ENCODE measurements at places on chromosomes 5 and 9.

- DNase-seq: no peak
These were observed 174.4 kb downstream of the EBF1 start for GRCh38 chr5:158925314-158925713.

DNA sequence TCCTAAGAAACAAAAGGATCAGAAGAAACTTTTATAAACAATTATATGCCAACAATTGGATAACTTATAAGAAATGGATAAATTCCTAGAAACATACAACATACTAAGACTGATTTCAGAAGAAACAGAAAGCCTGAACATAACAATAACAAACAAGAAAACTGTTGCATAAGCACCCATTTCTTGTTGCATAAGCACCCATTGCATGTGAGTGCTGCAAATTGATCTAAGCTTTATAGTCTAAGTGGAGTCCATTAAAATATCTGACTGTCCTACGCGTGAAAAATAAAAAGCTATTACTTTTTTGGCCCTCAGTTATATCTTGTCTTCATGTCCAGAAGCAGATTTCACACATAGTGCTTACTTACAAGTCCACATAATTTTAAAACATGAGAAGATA, 19.3 kb downstream of the TYRP1 start:
- no peak for DNase-seq

GRCh38 chr9:75169623-75170022, 81.3 kb downstream of the OSTF1 start:
- DNase-seq: no peak

DNA sequence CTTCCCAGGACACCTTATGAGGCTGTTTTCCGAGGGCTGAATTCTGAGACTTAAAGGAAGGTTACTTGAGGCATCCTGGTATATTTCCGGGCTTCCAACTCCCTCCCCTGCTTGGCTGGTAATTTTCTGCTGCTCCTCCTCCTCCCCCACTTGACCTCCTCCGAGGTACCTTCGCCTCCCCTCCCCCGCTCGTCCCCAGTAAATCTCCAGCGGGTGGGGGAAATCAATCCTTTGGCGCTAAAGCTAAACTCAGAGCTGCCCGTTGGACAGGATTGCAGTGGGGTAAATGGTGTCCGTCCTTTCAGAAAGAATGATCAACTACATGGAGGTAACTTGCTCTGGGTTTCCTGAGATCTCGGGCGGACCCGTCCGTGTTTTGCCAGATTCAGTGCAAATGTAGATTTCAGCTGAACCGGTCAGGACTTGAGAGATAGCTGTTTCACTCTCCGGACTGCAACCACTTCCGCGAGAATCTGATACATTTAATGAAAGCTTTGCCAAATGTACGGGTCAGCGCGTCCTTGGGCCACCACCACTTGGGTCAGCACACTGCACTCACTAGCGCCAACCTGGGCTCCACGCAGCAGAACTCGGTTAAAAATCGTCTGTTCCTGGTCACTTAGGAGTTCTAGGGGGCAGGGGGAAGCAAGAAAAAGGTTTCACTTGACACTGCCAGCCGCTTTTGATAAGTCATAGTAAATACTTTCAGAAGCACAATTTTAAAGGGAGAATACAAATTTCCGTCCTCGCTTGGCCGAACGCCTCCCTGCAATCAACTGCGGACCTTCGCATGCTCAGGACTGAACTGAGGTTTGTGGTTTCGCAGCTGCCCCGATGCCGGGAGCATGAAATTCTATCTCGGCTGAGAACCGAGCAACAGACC, 4.6 kb upstream of the ISL1 start:
- DNase-seq: no peak

DNA sequence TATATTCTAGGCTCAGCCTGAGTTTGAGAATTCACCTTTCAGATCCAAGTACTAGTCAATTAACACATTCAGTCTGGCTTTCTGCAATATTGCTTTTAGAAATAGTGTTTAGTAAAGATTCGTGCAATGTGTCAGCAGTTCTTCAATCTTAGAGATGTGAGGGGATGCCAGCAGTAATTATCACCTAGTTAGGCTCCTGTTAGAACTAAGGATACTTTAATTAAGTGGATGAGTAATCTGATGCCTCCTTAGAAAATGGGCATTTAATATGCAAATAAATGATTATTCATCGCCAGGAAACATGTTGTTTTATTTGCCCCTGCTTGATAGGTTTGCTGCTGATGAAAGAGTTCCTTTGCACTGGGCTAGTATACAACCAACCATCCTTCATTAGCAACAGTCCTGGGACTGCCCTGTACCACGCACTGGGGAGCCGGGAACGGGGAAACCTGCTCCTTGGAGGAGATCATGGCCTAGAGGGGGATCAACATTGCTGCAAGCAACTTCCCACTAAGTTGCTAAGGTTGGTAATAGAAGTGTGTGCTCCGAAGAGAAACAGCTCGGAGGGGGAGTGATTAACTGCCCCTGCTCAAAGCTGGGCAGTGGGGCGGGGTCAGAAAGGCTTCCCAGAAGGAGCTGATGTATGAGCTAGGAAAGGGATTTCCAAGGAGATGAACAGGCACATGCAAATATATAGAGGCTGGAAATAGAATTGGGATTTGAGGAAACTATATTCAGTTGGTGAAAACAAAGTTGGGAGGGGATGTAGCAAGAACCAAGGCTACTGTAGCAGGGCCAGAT, 231.8 kb downstream of the DRD1 start:
- DNase-seq: no peak

DNA sequence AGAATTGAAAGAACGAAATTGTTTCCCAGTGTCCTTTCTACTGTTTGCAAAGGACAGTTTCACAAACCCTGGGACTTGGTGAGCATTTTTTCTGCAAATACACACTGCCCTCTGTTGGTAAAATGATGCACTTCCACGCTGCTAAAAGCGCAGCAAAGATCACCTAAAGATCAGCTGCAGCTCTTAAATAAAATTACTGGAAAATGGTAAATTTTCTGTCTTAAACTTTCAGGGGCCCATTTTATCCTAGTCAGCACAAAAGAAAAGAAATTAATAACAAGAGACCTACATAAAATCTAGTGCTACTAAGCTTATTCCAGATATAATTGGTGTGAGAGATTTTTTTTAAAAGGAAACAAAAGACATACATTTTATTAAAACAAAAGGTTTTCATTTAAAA, 566.0 kb downstream of the CAAP1 start:
- no peak for DNase-seq

- no peak for DNase-seq
These were observed 4.8 kb upstream of the FAM240B start for GRCh38 chr9:38724754-38725153.

DNA sequence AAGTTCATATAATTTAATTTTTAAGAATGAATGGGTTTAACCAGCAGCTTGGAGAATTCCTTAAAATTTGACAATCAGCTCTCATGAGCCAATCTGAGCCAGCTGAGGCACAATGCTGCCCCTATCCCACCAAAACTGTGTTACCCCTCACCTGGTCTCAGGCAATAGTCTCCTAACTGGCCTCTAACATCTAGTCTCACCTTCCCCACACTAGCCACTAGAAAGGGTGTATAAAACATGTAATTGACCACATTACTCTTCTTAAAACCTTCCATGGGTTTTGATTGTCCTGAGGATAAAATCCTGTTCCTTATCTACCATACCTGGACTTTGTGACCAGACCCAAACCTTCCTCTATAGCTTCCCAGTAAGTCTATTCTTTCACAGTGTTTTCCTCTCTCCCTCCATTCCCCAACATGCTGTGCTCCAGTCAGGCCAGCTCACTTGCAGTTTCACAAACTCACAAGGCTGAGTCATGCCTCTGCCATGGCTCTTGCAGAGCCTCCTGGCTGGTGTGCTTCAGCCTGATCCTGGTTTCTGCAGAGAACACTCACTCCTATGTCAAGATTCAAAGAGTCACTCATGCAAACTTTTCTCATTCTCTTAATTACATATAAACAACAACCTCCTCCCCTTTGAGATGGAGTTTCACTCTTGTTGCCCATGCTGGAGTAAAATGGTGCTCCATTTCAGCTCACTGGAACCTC, 16.0 kb upstream of the ZCCHC7 start:
- DNase-seq: no peak
